ENCODE measurements at places on chromosomes 12 and 14. TPM values are rescaled to one million over a fixed set of nuclear protein-coding genes. Genes with fewer than 3 reads are reported as not detected.

The NGB gene
- not detected for total RNA-seq

The AVPR1A gene
- 1.7 TPM for total RNA-seq

GRCh38 chr12:51813931-51814310 is 34.6 kb downstream of the FIGNL2 start:
- no peak for DNase-seq
- H3K27ac ChIP-seq: no peak overlapping the region
- peak overlapping the region; percentile 32 for H3K4me3 ChIP-seq
- H3K4me1 ChIP-seq: peaks cover 7% of the 10 kb centered on the region
- H3K27me3 ChIP-seq: no peaks in the 10 kb centered on the region
- H3K36me3 ChIP-seq: no peaks in the 10 kb centered on the region

DNA sequence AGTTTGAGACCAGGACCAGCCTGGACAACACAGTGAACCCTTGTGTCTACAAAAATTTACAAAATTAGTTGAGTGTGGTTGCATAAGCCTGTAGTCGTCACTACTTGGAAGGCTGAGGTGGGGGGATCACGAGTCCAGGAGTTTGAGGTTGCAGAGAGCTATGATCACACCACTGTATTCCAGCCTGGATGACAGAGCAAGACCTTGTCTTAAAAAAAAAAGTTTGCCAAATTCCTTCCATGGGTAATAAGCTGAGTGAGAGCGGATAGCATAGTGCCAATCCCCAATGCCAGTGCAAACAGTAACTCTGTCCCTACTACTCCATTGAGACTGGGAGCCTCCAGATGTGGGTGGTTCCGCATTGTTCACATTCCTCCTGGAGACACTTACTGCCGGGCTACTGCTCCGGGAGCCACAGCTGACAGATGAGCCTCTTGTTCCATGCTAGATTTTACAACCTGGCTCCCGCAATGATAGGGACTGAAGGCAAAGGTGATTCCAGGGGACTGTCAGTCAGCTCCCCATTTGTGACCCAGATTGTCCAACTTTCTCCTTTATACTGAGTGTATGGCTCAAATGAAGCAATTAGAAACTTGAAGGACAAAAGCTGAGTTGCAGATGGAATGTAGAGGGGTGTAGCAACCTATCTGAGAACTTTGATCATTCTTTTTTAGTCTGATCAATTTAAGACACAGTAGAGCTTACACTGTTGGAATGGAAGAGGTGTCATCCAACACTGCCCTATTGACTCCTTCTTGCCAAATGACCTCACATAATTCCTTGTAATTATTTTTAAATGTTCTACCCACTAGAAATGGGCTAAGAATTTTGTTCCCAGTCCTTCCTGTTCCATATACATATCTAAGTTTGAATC is 13.4 kb upstream of the FRMD6 start:
- peaks cover 12% of the 10 kb centered on the region for H3K4me1 ChIP-seq
- H3K36me3 ChIP-seq: peaks cover 15% of the 10 kb centered on the region
- no peak for DNase-seq
- no peaks in the 10 kb centered on the region for H3K27me3 ChIP-seq
- H3K4me3 ChIP-seq: no peak overlapping the region
